Neural progenitor cell (in vitro differentiated cells): ENCODE measurements at places on chromosomes 1 and 21.

DNA sequence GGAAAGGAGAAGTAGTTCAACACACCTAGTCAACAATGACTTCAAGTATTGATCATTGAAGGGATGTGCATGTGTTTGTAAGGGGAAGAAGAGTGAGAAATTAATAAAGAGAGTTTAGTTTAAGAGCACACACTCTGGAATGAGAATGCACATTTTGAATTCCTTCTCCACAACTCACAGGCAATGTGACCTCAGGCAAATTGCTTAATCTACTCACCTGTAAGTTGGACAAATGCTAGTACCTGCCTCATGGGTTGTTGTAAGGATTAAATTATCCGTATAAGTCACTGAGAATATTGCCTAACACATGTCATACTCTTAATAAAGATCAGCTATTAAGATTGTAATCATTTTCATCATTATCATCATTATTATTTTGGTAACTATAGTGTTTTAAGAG is 204.0 kb upstream of the NFIA start:
- no peak for DNase-seq

- no peak for DNase-seq
Observed at GRCh38 chr1:116388122-116388521, 15.1 kb downstream of the ATP1A1 start.

- DNase-seq = no peak
Observed at GRCh38 chr1:215087603-215088002, 5.1 kb downstream of the KCNK2 start.

DNA sequence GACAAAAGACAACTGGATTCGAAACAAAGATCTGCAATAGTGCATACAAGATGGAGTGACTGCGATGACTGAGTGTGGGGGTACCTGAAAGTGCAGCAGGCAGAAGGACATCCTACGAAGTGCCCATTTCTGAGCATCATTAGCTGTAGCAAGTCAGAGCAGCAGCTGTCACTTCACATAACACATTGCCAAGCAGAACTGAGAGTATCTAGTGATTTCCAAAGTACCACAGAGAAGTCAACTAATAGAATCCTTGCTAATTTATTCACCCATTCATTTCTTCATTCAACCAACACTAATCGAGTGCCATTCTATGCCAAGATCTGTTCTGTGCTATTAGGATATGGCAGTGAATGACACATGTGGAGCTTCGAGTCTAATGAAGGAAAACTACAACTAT is 31.6 kb upstream of the CAMSAP2 start:
- DNase-seq = no peak

GRCh38 chr1:109256971-109257681 is 7.8 kb downstream of the CELSR2 start:
- no peak for DNase-seq

DNA sequence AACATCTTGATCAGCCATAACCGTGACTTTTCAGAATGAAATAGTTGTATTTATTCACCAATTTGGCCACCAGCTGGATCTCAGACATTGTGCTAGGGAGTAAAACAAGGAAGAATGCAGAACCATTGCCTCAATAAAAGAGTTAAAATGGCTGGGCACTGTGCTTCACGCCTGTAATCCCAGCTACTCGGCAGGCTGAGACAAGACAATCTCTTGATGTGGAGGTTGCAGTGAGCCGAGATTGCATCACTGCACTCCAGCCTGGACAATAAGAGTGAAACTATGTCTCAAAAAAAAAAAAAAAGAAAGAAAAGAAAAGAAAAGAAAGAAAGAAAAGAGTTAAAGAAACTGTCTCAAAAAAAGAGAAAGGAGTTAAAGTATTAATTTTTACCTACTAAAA is 199.5 kb downstream of the TPR start:
- peak; percentile 41 for DNase-seq
